Activated T-cell treated with anti-CD3 and anti-CD28 coated beads, Interleukin-2, amount 50 U/mL, for 72 hours (primary cell): ENCODE measurements at places on chromosomes 3 and 15. TPM values are rescaled to one million over a fixed set of nuclear protein-coding genes. Genes with fewer than 3 reads are reported as not detected.
A peak's percentile ranks its signal among the peaks of the same experiment; 100 is the strongest.

The EFHB gene
- 0.89 TPM for total RNA-seq

The FBXW12 gene
- not detected for total RNA-seq

DNA sequence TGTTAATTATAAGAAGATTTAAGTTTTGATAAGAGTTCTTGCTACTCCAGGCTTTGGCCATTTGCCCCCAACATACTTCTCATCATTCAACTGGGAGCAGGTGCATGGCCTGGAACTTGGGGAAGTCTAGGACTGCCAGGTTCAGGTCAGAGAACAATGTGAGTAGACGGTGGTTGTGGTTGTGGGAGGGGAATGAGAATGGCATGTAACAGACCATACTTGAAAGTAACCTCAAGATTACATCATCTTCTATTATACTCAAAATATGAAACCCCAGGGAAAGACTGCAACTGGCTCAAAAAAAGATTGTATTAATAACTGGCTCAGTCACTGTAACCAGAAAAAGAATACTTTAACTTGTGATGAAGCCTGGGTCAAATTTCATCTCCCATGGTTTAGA is 364.9 kb upstream of the DPPA4 start:
- no peaks in the 10 kb centered on the region for H3K36me3 ChIP-seq
- peaks cover 8% of the 10 kb centered on the region for H3K27me3 ChIP-seq
- peak; percentile 42 for DNase-seq
- H3K4me1 ChIP-seq: peaks cover 9% of the 10 kb centered on the region

GRCh38 chr3:59240666-59241255 is 190.9 kb upstream of the CFAP20DC start:
- no peak overlapping the region for H3K4me3 ChIP-seq
- peaks cover 4% of the 10 kb centered on the region for H3K4me1 ChIP-seq
- H3K27ac ChIP-seq: peak overlapping the region; percentile 17
- no peak for DNase-seq
- peaks cover 10% of the 10 kb centered on the region for H3K36me3 ChIP-seq
- H3K27me3 ChIP-seq: peaks cover 10% of the 10 kb centered on the region

The GALNT15 gene
- total RNA-seq: not detected

- H3K4me1 ChIP-seq: peaks cover 6% of the 10 kb centered on the region
- H3K36me3 ChIP-seq: no peaks in the 10 kb centered on the region
- H3K4me3 ChIP-seq: no peak overlapping the region
- no peaks in the 10 kb centered on the region for H3K27me3 ChIP-seq
Observed at GRCh38 chr3:39165518-39165917, 12.1 kb upstream of the CSRNP1 start.

The ARL14 gene
- total RNA-seq: not detected

DNA sequence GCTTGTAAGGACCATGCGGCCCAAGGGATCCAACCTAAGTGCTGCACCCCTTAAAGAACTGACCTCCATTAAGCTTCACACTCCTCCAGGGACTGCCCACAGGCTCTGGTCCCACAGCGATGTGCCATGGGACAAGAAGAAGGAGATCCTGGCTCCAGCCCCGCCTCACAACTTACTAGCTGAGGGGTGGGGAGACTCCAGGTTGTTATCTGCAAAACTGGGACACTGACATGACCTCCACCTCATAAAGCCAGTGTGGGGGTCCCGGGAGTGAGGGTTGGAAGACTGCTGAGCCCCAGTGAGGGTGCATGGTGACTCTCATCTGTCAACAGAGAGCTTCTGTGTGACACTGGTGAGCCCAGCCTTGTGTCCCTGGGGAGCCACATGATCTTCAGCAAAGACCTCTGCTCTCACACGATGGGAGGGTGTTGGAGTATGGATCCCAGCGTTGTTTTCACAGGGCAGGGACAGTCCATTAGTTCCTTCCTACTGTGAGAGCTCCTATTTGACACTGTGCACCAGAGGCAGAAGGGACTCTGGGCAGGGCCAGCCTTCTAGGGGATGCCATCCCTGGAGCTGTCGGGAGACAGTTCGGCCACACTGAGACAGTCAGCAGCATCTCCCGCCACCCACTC is 26.7 kb downstream of the EAF1 start:
- DNase-seq: no peak
- no peak overlapping the region for H3K27ac ChIP-seq
- no peaks in the 10 kb centered on the region for H3K27me3 ChIP-seq
- H3K4me1 ChIP-seq: no peaks in the 10 kb centered on the region

GRCh38 chr15:57339321-57339720 is 37.0 kb upstream of the CGNL1 start:
- H3K36me3 ChIP-seq: no peaks in the 10 kb centered on the region
- H3K4me1 ChIP-seq: no peaks in the 10 kb centered on the region
- no peak for DNase-seq
- H3K27ac ChIP-seq: no peak overlapping the region
- no peak overlapping the region for H3K4me3 ChIP-seq

The AMIGO3 gene
- 0.72 TPM for total RNA-seq

The WNT7A gene
- total RNA-seq: not detected

GRCh38 chr3:187185759-187186158 is 11.5 kb upstream of the RTP1 start:
- H3K27ac ChIP-seq: no peak overlapping the region
- peaks cover 32% of the 10 kb centered on the region for H3K27me3 ChIP-seq
- H3K36me3 ChIP-seq: no peaks in the 10 kb centered on the region
- no peak overlapping the region for H3K4me3 ChIP-seq

The NRROS gene
- 15.2 TPM for total RNA-seq

DNA sequence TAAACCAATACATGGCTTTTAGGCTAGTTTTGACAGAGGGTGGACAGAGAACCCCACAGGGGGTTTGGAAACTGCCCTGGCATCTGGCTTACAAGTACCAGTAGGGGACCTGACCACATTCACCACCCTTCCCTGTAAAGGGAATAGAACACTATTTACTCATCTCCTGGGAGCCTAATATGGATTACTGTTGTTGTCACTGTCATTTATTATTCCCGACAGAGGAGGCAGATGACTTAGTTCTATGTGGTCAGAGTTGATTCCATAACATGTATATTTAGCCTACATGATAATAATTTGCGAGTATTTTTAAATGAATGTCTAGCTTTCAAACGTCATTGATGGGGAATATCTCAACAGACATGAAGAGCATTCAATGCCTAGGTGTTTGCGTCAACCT is 15.9 kb downstream of the ZBTB38 start:
- peak overlapping the region; percentile 49 for H3K4me3 ChIP-seq
- H3K27me3 ChIP-seq: peaks cover 14% of the 10 kb centered on the region

DNA sequence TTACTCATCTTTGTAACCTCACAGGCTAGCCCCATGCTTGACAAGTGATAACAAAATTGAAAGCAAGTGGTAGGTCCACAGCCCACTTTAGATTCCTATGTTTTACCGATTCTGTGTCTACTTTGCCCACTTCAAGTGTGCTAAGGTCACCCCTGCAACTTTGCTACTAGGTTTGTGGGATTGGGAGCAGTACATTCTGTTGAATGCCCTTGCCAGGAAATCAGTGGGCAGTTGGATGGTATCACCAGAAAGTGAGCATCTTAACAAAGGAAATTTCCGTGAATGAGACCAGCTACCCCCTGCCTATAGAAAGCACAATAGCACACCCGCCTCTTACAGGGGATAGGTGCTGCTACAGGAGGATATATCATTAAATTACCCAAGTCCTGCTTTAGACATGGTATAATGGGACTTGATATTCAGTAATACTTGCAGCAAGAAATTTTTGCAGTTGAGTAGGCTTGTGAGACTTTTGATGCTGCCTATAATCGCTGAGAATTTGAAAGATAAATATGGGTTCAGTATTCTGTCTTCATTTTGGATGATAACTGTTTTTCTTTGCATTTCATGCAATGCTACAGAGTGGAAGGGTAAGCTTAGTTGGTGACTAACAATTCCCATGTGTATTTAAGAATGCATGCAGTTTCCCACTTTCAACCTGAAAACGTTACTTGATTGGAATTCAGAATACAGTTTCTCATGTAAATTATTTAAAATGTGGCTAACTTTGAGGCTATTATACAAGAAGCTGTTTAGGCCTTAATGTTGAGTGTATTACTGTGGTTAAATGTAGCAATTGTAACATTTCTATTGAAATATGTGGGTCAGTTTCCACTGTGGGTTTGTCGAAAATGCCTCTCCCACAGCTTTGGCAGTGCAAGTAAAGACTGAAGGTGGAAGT is 9.5 kb downstream of the EBLN2 start:
- DNase-seq: no peak
- no peaks in the 10 kb centered on the region for H3K36me3 ChIP-seq
- no peak overlapping the region for H3K4me3 ChIP-seq
- no peaks in the 10 kb centered on the region for H3K27me3 ChIP-seq

GRCh38 chr3:14148041-14148985 is 23.5 kb downstream of the TMEM43 start:
- H3K27me3 ChIP-seq: no peaks in the 10 kb centered on the region
- no peak overlapping the region for H3K4me3 ChIP-seq

The CHCHD6 gene
- total RNA-seq: 9.9 TPM

DNA sequence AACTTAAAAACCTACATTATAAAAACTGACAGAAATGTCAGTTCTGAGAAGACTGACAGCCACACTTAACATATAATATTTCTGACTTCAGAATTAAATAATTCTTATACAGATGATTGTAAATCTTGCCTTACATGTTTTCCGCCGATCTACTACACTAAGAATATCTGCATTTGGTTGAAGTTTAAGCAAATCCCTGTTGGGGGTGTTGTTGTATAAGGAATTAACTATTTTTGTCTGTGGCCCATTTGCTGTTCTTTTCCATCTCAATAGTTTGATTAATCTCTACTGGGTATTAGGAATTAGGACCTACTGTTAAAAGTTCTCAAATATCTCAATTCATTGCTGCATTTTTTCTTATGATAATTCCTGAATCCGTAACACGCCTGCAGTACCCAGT is 838.3 kb upstream of the ROBO1 start:
- no peak overlapping the region for H3K27ac ChIP-seq
- no peaks in the 10 kb centered on the region for H3K27me3 ChIP-seq
- no peak for DNase-seq

DNA sequence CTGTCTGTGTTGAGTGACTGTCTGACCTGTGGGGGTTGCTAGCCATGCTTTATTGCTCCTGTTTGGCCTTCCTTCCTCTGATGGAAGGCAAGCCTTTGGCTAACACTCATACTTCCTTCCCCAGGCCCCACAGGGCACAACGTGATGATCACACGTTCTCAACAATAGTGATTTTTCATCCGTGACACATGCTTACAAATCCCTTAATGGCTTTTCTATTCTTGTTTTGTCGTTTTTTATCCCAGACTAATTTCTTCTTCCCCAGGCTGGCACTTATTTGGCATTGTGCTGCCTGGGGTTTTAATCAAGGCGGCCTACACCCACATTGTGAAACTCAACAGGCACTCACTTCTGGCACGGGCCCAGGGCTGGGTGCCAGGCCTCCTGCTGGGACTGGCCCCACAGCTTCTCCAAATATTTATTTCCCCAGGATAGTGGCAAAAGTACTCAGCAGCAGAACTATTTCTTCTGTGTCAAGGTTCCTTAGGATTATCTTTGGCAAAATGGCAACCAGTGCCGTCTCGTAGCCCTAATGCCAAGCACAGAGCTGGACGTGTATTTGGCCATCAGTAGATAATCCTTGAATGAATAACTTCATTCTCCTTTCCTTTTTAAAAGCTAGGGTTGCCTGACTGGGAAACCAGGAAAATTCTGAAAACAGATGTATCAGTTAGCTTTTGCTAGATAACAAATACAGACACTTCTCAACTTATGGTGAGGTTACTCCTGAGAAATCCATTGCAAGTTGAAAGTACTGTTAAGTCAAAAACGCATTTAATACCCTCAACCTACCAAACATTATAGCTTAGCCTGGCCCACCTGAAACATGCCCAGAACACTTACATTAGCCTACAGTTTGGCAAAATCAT is 30.6 kb downstream of the CMTM7 start:
- H3K4me1 ChIP-seq: peaks cover 95% of the 10 kb centered on the region
- no peak for DNase-seq
- H3K36me3 ChIP-seq: peaks cover 4% of the 10 kb centered on the region
- H3K4me3 ChIP-seq: no peak overlapping the region

DNA sequence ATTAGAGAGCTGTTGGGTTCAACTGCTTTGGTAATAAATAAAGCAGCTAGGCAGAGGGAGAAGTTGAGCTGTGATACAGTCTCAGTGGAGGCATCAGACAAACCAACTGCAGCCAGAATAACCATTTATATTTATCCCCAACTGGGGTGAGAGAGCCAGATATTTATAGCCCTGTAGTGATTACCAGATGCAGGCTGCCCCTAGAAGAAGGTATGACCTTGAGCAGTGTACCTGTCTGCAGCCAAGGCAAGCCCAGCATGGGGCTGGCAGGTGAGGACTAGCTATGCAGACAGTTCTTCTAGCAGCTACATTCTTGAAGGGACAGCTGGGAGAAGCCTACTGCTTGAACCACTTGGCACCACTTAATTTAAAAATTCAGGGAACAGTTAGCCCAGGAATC is 144.4 kb upstream of the EPHA3 start:
- no peak overlapping the region for H3K4me3 ChIP-seq
- no peaks in the 10 kb centered on the region for H3K36me3 ChIP-seq
- H3K4me1 ChIP-seq: no peaks in the 10 kb centered on the region
- H3K27ac ChIP-seq: no peak overlapping the region

DNA sequence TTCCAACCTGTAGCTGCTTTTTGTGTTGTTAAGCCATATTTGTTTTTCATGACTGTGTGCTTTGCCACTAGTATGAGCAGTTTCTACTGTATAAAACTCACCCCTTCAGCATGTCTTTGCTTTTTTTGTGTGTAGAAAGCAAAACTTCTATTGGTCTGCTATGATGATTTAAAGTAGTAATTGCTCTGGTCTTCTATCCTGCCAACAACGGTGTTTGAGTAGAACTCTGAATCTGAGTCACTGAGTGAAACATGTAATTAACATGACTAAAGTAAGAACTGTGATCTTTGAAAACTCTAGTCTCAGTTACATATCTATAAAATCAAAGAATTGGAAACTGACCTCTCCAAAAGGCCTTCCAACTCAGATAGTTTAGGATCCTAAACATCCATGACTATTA is 133.6 kb downstream of the TPRG1 start:
- no peak for DNase-seq
- peaks cover 4% of the 10 kb centered on the region for H3K36me3 ChIP-seq
- H3K4me3 ChIP-seq: peak overlapping the region; percentile 75
- peaks cover 76% of the 10 kb centered on the region for H3K4me1 ChIP-seq
- H3K27me3 ChIP-seq: no peaks in the 10 kb centered on the region

DNA sequence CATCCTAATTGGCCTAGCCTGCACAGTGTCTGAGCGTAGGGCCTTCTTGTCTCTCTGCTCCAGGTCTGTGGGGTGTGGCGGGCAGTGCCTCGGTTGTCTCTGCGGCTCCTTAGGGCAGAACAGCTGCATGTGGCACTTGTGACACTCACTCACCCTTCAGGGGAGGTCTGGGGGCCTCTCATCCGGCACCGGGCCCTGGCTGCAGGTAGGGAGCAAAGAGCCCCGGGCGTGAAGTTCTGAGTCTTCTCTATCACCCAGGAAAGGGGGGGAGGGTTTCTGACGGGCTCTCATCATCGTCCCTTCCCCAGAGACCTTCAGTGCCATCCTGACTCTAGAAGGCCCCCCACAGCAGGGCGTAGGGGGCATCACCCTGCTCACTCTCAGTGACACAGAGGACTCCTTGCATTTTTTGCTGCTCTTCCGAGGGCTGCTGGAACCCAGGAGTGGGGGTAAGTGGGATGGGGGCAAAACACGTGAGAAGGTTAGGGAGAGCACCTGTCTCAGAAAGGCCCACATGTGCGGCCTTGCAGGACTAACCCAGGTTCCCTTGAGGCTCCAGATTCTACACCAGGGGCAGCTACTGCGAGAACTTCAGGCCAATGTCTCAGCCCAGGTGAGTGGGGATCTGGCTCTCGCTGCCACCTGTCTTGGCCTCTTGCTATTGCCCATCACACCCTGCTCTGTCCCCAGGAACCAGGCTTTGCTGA is 2.6 kb downstream of the CHRD start:
- H3K4me3 ChIP-seq: no peak overlapping the region
- peaks cover 4% of the 10 kb centered on the region for H3K36me3 ChIP-seq
- peaks cover 37% of the 10 kb centered on the region for H3K27me3 ChIP-seq
- H3K27ac ChIP-seq: no peak overlapping the region

- H3K4me1 ChIP-seq: no peaks in the 10 kb centered on the region
- H3K27ac ChIP-seq: no peak overlapping the region
- no peak overlapping the region for H3K4me3 ChIP-seq
- no peaks in the 10 kb centered on the region for H3K27me3 ChIP-seq
Observed at GRCh38 chr3:159339131-159339530, 537.3 kb downstream of the MFSD1 start.
